GM12891 (cell line): ENCODE measurements at places on chromosomes 4 and X.

DNA sequence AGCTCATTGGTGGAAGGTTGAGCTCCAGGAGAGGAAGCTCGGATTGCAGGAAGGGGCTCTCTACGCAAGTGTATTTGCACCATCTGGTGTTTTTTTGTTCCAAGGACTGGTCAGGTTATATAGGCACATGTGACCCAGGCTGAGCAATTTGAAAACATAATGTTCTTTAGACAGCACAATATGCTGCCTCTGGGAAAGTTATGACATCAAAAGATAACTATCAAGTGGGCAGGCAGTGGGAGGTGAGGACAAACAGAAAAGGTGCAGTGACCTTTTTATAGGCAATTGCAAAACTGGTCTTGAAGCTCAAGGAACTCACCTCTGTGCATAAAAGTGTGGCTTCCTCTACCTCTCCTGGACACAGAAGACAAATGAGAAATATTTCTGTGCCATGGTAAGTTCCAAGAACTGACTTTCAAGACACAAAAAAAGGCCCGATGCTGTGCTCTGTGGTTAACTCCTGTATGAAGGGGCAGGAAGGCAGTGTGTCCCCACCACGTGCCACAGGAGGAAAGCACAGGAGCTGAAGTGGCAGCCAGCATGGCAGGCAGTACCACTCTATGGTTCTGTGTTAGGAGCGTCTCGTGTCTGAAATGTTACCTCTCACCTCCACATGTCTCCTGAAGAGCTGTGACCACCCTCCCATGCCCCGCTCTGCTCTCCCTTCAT lies 128.6 kb downstream of the SHROOM3 start:
- DNase-seq = no peak

DNA sequence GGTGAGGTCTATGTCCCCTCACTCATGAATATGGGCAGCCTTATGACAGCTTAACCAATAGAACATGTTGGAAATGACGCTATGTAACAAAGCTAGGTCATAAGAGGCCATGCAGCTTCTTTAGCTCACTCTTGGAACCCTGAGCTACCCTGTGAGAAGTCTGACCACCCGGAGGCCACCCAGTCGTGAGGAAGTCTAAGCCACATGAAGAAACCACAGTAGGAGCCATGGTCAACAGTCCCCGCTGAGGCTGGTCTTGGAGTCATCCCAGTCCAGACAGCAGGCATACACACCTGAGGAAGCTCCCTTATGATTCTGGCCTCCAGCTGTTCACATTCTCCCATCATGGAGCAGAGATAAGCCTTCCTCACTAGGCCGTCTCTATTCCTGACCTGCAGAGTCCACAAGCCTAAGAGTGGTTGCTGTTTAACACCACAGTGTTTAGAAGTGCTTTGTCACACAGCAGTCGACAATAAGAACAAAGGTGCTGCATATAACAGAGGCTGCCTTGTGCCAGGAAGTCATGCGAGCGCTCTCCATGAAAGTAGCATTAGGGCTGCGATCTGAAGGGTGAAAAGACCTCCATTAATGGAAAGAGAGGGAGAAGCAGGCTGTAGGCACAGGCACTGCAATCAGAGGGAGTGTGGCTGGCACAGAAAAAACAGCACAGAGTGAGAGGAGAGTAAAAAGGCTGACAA lies 38.2 kb downstream of the TSPAN5 start:
- DNase-seq = no peak

- no peak for DNase-seq
Observed at GRCh38 chr4:14653338-14653737, 348.9 kb upstream of the CPEB2 start.

DNA sequence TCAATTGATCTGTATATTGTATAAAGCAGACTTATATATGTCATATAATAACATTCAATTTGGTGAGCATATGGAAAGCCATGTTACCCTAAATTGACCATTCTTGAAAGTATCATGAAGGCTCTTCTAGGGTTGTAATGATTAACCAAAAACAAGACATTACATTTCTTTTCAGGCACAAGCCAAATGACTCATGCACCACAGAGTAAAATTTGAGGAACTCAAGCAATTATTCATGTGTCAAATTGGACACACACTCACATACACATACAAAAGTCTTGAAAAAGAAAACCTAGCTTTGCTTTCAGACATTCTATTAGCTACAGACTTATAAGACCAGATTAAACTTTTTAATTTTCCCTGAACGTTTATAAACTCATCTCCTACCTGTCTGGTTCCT lies 146.5 kb upstream of the PCDH18 start:
- no peak for DNase-seq
